ENCODE measurements at places on chromosomes 3 and 15.
A peak's percentile ranks its signal among the peaks of the same experiment; 100 is the strongest.

GRCh38 chr3:71048948-71049347 lies 534.6 kb downstream of the FOXP1 start:
- no peak for DNase-seq

DNA sequence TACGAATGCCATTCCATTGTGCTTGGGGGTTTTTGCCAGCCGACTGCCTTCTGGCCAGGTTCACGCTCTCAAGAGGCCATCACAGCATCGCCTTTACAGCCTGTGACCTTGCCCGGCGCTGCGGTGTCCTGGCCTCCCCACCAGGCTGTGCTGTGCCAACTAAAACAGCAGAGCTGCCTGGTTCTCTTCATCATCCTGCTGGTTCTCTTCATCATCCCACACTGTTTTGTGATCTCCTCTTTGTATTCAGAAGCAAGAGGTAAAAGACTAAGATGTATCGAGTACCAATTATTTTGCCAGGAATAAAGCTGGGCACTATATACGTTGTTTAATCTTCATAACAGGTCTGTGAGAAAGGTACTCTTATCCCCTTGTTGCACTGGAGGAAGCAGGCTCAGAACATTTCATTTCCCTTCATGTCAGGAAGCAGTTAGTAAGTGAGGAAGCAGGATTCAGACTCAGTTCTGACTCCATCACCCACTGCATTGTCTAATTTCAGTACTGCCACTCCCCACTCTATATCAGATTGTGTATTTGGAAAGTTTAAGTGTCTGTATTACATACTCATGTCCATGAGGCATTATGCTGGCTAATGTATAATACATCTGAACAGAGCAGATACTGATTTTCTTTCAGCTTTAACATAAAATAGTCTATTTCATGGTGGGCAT lies 92.7 kb downstream of the LRRC28 start:
- DNase-seq: no peak

DNA sequence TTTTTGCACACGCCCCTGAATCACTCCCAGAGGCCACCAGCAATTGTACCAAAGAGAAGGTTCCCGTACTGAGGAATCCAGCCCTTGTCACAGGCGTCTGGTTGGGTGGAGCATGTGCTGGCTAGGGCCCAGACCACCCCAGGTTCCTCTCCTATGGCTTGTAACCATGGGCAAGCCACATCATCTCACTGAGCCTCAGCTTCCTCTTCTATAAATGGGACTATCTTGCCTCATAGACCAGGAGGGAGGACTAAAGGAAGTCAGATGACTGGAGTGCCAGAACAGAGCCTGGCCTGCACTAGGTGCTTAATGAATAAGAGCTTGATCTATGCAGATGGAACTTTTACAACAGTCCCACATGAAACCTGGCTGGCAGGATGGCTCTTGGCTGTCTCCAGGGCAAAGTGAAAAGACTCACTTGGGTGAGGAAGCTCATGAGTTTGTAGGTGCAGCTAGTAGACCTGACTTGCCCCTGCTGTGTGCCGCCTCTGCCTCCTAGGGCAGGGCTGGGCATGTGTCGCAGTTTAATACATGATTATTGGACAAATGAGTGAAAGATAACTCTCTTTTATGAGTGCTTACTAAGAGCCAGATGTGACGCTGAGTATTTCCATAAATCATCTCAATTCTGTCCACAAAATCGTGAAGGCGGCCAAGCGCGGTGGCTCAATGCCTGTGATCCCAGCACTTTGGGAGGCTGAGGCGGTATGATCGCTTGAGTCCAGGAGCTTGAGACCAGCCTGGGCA lies 29.3 kb downstream of the CTSH start:
- DNase-seq: no peak

DNA sequence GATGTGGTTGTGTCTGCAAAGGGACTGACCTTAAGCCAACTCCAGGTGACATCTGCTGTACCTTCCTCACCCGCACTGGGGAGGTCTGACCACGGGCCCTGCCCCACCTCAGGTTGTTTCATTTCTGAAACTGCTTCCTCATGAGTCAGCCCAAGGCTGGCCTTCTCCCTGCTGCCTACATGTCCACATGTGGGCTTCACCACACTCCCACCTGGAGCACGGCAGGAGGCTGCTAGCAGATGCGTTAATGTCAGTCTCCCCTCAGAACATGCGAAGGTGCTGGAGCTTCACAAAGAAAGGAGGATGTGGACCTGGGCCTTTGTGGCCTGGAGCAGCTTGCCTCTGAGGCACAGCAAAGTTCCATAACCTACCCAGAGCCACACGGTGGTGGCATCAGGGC lies 69.4 kb upstream of the PLXNA1 start:
- DNase-seq: no peak

GRCh38 chr15:32936283-32936918 lies 218.6 kb downstream of the GREM1 start:
- peak; percentile 9 for DNase-seq

GRCh38 chr3:155912579-155913190 lies 42.2 kb downstream of the GMPS start:
- no peak for DNase-seq

- no peak for DNase-seq
These were observed 5.7 kb downstream of the STIMATE start for GRCh38 chr3:52891615-52892081.

DNA sequence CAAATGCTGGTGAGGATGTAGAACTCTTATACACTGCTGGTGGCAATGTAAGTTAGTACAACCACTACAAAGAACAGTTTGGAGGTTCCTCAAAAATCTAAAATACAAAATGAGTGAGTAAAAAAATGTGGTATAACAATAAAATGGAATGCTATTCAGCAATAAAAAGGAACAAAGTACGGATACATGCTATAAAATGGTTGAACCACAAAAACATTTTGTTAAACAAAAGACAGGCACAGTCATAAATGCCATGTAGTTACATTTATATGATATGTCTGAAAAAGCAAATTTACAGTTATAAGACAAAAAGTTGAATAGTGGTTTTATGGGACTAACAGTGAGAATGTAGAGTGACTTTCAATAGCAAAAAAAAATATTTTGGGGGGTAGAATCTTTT lies 285.8 kb downstream of the TBC1D5 start:
- no peak for DNase-seq

DNA sequence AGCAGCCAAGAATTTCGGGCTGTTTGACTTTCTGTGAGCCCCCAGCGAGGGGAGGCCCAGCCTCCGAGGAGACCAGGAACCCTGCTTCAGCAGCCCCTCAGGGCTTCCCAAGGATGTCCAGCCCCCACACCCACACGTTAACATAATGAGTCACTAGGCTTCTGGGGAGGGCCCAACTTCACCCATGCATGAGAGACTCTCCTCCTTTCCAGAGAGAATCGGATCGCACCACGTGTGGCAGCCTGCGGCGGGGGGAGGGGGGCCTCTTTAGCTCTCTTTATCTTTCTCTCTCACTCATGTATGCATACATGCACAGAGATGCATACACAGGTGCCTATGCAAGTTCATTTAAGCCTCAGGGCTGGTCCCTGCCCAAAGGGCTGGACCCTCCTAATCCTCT lies 3.1 kb upstream of the AP2M1 start:
- peak; percentile 84 for DNase-seq

GRCh38 chr15:43132830-43133429 lies 456 bp upstream of the TMEM62 start:
- DNase-seq: no peak

DNA sequence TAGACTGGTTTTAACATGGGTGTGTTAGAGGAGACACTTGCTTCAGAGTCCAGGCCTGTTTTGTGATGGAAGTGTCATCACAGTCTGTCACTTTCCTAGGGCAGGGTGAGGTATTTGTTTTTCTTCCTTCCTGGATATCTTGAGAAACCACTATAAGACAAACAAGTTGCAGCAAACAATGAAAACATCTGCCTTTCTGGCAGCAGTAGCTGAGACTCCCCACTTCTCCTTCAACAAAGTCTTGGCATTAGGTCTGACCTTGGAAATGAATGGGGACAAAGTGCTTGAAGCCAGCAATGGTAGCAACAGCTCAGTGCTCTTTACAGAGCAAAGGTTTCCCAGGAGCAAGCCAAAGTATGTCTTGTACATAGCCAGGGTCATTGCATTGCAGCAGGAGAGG lies 64.6 kb downstream of the CD200 start:
- no peak for DNase-seq

DNA sequence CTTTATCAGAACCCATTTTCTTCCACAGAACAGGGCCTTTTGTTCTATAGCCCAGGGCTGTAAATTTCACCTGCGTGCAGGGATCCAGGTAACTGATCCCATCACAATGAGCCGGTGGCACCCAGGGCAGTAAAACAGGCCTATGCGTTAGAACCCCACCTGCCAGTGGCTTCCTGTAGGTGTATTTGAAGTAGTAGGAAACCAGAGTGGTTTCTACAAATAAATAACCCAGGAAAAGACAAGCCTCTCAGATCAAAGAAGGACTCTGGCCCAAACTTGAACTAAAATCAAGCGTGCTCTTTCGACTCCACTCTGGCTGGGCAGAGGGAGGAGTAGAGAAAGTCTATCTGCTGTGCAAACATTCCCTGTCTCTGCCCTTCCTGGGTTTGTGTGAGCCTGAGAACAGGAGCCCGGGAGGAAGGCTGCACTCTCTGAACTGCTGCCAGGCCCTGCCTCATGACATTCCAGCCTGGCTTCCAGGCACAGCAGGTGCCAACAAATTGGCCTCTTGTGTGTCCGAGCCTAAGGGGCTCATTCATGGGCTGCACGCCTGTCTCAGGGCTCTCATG lies 77.7 kb downstream of the CEMIP start:
- DNase-seq: no peak

- no peak for DNase-seq
These were observed 249.3 kb upstream of the THBS1 start for GRCh38 chr15:39331584-39331983.

DNA sequence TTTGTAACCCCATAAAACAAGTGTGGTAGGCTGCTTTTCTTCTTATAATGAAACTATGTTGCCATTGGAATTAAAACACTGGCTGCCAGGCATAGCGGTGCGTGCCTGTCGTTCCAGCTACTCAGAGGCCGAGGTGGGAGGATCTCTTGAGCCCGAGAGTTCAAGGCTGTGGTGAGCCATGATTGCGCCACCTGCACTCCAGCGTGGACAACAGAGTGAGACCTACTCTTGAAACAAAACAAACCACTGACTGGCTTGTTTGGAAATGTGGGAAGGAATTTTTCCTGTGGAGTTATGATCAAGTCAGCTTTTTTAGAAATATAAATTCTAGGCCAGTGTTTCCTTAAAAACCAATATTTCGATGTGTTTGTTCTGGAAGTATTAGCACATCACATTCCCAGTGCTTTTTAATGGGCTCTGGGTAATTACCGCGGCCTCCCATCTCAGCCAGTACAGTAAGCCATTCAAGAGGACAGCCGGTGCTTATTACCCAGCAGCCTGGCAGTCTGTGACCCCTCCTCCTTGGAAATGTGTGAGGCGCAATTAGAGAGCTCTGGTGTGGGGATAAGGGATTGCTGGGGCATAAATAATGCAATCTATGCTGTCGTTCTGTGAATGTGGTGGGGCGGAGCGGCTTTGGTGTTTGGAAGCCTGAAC lies 58.3 kb upstream of the TRAK1 start:
- DNase-seq: no peak

DNA sequence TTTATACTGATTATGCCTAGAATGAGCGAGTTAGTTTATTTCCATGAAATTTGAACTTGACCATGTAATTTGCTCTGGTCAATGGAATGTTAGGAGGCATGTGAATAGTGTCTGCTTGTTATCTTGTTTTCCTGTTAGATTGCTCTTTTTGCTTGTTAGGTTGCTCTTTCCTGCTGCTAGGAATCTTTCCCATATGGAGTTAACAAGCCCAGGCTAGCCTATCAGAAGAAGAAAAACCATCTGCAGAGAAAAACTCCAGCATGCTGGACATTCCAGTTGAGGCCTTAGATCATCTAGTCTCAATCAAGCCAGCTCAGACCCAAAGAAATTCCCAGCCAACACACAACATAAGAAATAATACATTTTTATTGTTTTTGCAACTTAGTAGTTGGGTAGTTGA lies 470.2 kb upstream of the AGTR1 start:
- no peak for DNase-seq

DNA sequence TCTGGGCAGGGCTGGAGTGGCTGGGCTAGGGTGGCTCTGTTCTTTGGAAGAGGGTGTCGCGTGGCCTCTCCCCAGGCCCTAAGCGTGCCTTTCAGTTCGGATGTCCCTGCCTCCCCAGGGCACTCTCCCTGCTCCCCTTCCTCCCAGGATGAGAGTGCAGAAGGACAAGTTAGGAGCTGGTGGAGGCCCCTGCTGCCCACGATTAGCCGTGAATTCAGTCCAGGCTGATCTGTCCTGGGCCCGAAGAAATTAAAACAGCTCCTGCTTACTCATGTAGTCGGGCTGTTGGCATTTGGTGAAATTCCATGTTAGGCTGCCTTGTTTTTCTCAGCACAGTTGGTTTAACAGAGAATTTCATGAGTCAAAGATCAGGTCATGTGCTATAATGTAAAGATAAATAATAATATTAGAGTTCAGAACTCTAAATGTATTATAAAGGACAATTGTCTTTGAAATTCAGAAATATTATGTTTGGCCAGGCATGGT lies 24.5 kb downstream of the NIPA1 start:
- DNase-seq: no peak

GRCh38 chr15:50764461-50765194 lies 878 bp downstream of the SPPL2A start:
- DNase-seq: no peak

DNA sequence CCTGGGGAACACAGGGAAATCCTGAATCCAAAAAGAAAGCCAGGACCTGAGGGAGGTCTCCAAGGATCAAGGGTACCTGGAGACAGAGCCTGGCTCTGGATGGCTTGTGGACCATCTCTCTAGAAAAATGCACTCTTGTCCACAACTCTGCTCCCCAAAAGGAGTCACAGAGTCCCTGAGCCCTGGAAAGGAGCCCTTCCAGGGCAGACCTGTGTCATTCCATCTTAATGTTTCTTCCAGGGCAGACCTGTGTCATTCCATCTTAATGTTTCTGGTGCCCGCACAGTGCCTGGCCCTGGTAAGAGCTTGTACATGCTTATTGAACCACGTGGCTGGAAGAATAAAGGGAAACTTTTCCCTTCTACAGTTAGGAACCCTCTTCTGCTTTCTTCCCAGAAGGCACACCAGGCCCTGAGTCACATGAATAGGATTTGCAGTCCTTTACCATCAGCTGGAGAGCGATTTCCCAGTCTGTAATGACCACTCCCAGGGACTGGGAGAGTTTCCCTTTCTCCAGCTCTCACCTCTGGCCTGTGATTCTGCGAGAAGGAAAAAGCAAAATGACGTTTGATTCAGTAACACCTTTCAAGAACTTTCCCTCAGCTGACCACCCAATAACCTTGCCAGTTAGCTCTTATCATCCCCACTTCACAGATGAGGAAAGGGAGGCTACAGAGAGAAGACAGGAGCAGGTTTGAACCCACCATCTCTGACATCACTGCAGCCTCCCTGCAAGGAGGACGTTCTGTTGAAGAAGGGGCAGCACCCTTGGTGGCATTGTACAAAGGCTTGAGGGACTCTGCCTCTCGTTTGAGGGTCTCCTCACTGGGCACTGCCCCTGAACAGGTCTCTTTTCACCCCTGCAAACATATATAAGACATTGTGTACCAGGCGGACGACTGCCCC lies 35.8 kb upstream of the SLCO2A1 start:
- no peak for DNase-seq

All from K562 (cell line).